ENCODE measurements at places on chromosomes 4 and X.

GRCh38 chr4:1220566-1220965 lies 28.4 kb downstream of the CTBP1 start:
- no peak for DNase-seq

- no peak for DNase-seq
Observed at GRCh38 chr4:171880136-171880535, 66.9 kb downstream of the GALNTL6 start.

DNA sequence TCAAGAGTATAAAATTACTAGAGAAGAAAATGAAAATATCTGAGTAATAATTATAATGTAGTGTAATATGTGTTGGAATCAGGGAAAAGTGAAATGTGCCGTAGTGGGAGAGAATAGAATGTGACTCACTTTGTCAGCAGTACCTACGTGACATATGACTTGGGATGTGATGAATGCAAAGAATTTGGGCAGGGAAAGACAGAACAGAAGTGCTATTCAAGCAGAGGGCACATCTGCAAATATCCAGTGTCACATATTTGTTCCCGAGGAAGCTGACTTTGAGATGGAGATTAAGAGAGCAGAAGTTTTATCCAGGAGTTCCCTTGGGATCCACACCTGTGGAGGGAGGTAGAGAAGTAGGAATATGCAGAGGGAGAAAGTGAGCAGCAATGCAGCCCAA lies 69.3 kb upstream of the HS3ST1 start:
- no peak for DNase-seq

GRCh38 chrX:12970691-12971202 lies 4.2 kb upstream of the TMSB4X start:
- DNase-seq, result no peak

DNA sequence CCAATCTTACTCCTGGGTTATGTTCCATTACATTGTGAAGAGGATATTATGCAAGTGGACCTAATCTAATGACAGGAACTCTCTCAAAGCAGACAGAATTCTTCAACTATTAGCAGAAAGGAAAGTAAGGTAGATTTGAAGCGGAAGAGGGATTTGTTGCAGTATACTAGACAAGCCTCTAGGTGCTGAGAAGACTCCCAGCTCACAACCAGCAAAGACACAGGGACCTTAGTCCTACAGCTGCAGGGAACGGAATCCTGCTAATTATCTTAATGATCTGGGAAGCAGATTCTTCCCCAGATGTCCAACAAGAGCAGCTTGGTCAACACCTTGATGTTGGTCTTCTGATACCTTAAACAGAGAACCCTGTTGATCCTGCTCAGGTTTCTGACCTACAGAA lies 73.6 kb downstream of the STK32B start:
- DNase-seq, result no peak

DNA sequence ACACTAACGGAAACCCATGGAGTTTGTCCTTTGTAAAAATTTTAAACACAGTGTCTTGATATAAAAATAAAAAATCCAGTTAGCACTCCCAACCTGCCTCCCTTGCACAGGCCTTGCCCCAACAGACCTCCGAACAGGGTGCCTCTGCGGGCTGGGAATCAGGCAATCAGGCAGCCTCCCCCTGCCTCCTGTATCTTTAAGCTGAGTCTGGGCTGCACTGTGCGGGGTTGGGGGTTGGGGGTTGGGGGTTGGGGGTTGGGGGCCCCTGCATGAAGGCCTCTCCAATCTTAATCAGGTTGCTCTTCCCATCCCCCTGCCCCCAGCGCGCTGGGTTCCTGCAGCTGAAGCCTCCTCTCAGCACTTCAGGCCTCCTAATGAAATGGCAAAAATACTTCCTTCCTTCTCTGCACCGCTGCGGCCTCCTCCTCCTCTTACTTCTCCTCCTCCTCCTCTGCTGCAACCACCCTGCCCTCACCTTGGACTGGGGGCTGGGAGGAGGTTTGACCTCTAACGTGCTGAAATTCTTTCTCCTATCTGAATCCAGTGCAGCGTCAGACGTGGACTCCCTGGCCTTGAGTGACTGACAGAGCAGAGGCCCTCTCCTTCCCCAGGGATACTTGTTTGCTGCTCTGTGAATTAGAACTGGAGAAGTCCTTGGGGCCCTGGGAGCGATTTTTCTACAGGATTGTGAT lies 26.6 kb downstream of the NLGN3 start:
- no peak for DNase-seq

GRCh38 chrX:119004920-119005524 lies 30.6 kb downstream of the LONRF3 start:
- DNase-seq, result peak; percentile 22

DNA sequence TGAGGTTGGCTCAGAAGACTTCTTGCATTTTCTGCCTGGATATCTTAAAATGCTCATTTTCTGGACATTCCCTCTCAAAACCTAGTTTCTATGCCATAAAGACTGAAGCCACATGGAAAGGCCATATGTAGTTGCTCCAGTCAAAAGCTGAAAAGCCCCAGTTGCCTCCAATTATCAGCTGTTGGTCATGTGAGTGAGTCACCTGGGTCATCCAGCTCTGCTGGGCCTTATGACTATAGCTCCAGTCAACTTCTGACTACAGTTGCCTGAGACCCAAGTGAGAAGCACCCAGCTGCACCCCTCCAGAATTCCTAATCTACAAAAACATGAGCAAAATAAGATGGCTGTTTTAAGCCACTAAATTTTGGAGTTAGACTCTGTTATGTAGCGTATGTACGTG lies 41.9 kb downstream of the HELQ start:
- no peak for DNase-seq

GRCh38 chr4:182884040-182884439 lies 33.1 kb downstream of the DCTD start:
- DNase-seq, result no peak

- DNase-seq, result no peak
Observed at GRCh38 chr4:74447636-74448233, 2.8 kb downstream of the AREG start.

DNA sequence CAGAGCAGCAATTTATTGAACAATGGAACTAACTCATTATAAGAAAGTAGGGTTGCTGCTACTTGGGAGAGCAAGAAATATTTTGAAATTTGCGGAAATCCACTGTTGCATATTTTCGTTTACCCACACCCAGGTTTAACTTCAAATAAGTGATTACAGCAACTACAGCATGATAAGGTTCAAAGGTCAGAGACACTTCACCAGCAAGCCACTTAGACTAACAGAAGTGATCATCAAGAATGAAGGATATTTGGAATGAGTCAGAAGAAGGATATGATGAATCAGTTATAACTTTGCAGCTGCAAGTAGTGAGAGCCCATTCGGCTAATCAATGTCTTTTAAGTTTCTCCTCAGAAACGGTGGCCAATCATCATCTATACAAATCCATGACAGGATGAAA lies 199.3 kb downstream of the TMA16 start:
- DNase-seq, result no peak

DNA sequence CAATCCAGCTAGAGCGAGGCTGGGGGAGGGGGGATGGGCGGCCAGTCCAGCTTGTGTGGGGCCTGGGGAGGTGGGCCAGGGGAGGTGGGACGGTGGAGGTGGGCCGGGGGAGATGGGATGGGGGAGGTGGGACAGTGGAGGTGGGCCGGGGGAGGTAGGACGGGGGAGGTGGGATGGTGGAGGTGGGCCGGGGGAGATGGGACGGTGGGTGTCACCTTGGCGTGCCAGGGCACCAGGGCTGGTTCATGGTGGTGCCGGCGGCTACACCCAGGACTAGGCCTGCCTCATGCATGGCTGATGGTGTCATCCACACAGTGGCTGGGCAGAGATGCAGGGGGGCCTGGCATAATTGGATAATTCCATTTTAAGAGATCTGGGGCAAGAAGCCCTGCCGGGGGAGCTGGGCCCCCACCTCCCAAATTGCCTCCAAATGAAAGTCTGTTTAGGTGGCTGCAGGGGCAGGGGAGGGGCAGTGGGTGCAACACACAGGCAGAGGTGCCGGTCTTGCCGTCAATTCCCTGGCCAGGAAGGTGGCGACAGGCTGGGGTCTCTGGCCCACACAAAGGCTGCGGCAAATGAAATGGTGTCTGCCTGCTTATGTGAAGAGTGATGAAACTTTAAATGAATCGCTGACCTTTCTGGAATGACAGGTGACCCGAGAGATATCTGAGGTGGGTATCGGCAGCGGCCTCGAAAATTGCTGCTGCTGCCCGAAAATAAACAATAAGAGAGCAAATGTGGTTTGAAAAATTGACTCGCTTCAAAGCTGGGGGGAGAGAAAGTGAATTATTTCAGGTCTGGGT lies 82.1 kb downstream of the FAM53A start:
- DNase-seq, result no peak

DNA sequence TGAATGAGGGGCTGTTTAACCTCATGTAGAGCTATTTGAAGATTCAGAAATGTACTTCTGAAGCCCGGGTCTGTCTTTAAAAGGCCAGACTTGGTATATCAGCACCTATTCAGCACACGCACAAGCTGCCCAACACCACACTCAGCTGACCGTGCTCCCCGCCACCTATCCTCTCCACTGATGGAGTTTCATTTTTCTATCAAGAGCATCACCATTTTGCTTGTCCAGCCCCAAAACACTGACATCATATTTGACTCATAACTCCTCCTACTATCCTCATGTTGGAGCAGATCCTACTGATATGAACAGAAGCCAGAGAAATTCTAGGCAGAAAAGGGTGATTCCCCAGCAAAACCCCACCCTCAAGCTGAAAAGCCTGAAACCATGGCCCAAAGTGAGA lies 100.3 kb downstream of the SORBS2 start:
- no peak for DNase-seq

- DNase-seq, result no peak
Observed at GRCh38 chr4:80189956-80190677, 7.2 kb upstream of the PRDM8 start.

GRCh38 chr4:168849030-168849675 lies 160.9 kb downstream of the CBR4 start:
- DNase-seq, result no peak
